Calu3 (cell line): ENCODE measurements at places on chromosomes 1 and 21.

- peak; percentile 9 for DNase-seq
Measured at GRCh38 chr1:155504207-155504606, 58.4 kb downstream of the ASH1L start.

DNA sequence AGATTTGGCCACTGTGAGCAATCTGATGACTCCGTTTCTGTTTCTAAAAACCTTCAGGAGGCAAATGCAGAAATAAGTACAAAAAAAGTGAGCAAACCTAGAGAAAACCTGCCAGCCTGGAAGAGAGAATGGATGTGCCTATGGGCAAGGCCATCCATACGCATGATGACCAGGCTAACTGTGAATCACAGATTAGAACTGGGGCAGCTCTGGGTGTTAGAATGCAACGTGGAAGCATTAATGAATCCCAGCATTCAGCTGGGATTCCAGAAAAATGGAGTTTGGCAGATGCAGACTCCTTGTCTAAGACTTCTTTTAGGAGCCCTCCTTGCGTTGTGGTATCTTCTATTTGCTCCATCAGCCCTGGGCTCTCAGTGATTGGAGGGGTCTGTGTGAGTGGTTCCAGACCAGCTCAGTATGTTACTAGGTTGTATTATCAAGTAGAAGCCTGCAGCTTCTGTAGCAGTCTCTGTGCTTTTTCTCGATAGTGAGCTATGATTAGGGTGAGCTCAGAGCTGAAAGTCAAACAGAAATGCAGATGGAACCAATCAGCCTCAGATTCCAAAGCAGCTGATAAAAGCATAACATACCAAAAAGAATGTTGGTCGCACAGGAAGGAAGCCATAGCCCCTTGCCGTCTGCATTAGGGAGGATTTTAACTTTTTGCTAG is 154.0 kb downstream of the PSMG1 start:
- no peak for DNase-seq

DNA sequence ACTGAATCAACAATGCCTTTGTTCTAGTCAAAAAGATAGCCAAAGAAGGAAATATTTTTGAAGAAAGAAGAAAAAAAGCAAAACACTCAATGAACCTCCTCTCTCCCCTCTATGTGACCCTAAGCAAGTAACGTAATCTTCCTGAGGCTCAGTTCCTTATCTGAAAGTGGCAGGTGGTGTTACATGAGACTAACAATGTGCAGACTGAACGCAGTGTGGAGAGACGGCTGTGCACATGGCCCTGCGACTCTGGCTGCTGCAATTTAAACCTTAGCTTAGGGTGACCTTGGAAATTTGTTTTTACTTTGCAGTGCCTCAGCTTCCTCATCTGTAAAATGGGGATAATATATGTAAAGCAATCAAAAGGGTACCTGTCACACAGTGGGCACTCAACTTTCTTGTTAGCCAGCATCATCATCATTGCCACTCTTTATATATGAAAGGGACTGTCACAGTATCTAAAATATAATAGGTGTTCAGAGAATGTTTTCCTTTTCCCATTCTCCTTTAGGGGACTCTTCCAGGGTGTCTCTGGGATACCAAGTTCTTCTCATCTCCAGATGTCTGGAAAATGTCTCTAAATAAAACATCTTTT is 100.1 kb upstream of the JUN start:
- peak; percentile 41 for DNase-seq

GRCh38 chr1:202593845-202594244 is 116.4 kb downstream of the SYT2 start:
- DNase-seq, result peak; percentile 59

DNA sequence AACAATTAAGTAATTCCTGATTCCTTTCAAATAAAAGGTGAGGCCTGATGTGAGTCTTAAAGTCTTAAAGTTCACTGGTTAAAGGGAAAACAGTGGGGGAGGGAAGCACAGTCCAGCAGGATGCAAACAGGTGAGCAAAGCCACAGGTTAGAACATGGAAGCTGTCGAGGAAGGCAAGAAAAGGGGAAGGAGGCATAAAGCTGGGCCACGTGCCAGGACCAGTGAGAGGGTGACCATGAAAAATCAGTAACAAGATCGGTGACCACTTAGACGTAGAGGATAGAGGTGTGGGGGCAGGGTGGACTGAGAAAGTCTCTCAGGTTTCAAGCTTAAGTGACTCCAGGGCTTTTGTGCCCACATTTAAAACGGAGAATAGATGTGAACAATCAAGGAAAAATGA is 231.3 kb downstream of the SETD4 start:
- no peak for DNase-seq

DNA sequence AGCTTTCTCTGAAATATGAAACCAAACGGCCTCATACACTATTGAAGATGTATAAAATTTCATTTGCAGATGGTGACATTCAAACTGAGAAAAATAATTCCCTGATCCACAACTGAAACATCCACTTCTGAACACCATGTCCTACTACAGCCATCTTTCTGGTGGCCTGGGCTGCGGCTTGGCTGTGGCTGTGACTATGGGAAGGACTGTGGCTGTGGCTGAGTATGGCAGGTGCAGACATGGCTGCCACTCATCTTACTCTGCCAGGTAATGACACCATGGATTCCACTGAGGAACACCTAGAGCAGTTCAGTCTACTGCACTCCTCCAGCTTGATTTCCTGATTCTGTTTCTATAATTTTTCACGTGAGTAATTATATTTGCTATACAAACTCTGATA is at the start of gene KRTAP20-4:
Gene KRTAP20-4, plus strand, starts transcription at position 106 of the 400 bp plus-strand sequence.
- DNase-seq, result no peak

DNA sequence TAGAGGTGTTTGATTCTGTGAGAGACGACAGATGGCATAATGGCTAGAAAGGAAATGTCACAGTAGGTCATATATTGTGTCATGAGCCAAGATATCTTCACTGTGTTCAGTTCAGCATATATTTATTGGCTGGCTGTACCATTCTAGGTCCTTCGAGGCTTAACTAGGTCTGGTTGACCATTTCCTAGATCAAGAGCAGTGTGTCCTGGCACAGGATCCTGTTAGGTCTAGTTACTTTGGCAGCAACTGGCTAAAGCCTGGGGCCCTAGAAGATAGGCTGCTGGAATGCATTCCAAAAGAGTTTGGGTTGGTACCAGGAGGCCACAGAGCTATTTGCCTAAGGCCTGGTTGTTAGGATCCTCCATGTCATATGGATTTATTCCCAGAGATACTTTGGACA is 20.9 kb downstream of the ZBTB40 start:
- DNase-seq, result no peak

DNA sequence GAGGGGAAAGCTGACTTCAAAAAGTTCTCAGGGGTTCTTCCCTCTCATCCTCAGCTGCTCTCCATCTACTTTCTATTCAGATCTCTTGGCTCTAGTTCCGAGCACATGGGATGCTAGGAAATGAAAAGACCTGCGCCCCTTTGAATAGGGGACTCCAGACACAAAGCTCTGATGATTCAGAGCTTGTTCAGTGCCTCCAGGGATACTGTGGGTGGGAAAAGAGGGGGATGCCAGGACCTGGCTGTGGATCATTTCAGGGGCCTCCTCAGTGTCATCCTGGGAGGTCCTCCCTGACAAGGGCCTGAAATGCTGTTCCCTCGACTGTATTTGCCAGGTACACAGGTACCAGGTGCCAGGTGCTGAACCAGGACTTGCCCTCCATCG is 943 bp upstream of the KIAA0040 start:
- no peak for DNase-seq

GRCh38 chr1:97271916-97272788 is 550.6 kb downstream of the PTBP2 start:
- DNase-seq, result no peak

DNA sequence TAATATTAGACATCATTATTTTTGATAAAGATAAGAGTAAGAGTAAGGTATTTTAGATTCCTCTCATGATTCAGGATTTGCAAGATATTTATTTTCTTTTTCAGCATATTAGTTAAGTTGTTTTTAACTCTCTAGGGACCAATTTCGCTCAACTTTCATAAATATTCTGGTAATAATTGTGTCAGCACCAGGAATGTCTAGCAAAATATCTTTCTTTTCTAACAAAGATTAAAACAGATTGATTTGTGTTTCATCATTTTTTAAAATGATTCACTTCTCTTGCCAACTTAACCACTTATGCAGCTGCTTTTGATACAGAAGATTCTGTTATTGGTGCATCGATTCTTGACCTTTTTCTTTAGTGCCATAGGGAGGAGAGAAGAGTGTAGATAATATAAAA is 172.8 kb upstream of the PTGFR start:
- no peak for DNase-seq
